ENCODE measurements at places on chromosomes 12 and 14. TPM values are rescaled to one million over a fixed set of nuclear protein-coding genes. Genes with fewer than 3 reads are reported as not detected.

The GYS2 gene
- not detected for total RNA-seq

The AKAP6 gene
- total RNA-seq: 43.0 TPM

The MSI1 gene
- total RNA-seq: 1.5 TPM

The FGF6 gene
- total RNA-seq: 0.74 TPM

The VDR gene
- 0.79 TPM for total RNA-seq
